RWPE1 (cell line): ENCODE measurements at places on chromosomes 12 and 14.

GRCh38 chr12:48125985-48126384 is 6.8 kb downstream of the PFKM start:
- DNase-seq, result no peak

DNA sequence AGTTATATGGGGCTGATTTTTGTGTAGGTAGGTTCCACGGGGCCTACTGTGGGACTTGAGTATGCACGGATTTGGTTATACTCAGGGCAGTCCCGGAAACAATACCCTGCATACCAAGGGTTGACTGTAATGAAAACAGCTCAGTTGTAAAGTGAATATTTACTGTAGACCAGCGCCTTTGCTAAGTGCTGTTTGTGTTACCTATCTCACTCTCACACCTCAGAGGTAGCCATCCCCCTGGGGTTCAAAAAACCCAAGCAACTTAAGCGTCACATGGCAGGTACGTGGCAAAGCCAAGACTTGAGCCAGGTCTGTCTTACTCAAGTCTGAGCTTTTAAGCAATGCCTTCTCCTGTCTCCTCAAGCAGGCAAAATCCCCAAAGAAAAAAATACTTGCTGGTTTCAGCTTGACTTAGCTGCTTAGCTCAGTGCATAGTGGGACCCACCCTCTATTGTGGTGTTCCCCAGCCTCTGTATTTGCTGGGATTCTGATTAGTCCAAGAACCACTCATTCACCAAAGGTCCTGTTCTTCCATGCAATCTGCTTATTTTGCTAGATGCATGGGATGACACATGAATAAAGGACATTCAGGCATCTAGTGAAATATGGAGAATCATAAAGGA is 34.2 kb upstream of the STRN3 start:
- no peak for DNase-seq

DNA sequence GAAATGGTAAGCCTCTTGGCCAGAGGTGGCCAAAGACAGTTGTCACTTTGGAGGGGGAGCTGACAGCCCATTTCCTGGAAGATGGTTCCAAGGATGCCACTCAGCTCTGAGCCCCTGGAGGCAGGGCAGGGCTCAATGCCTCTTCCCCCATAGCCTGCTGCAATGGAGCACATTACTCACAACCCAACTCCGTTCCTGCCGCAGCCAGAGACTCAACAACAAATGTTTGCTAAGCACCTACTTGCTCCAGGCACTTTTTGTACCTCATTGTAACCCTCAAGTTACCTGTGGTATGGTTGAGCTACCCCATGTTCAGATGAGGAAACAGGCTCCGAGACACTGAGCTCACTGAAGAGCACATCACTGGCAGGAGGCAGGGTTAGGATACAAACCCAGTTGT is 19.5 kb downstream of the IRF2BPL start:
- peak; percentile 46 for DNase-seq

DNA sequence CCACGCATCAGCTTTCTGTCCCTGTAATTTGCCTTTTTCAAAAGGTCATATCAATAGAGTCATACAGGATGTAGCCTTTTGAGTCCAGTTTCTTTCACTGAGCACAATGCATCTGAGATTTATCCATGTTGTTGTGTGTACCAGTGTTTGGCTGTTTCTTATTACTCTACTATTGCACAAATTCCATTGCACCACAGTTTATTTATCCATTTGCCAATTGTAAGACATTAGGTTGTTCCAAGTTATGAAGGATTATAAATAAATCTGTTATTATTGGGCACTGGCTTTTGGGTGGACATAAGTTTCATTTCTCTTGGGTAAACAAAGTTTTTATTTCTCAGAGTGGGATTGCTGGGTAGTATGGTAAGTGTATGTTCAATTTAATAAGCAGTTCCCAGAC is 68.3 kb upstream of the TBPL2 start:
- DNase-seq, result no peak

GRCh38 chr14:103088921-103089320 is 4.9 kb downstream of the LBHD2 start:
- no peak for DNase-seq

GRCh38 chr12:101116911-101117310 is 93.1 kb downstream of the SLC5A8 start:
- DNase-seq, result no peak

DNA sequence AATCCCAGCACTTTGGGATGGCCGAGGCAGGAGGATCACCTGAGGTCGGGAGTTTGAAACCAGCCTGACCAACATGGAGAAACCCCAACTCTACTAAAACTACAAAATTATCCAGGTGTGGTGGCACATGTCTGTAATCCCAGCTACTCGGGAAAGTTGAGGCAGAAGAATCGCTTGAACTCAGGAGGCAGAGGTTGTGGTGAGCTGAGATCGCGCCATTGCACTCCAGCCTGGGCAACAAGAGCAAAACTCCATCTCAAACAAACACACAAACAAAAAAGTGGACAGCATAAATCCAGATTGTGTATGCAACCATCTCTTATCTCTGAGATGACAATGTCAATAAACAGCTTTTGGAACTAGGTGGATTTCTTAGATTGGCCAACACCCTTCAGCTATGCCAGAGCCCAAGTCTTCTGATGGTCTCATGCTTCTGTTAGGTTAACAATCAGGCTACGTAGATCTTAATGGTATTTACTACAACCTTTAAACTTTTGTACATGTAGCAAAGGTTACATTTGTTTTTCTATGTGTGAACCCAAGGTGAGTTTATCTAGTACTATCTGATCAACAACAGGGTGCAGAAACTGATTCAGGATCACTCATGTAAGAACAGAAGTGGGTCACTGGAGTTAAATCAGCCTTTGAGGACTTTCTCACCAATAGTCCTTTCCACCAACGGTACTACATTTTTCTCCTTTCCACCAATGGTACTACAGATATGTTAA is 73.7 kb downstream of the DUSP16 start:
- no peak for DNase-seq

DNA sequence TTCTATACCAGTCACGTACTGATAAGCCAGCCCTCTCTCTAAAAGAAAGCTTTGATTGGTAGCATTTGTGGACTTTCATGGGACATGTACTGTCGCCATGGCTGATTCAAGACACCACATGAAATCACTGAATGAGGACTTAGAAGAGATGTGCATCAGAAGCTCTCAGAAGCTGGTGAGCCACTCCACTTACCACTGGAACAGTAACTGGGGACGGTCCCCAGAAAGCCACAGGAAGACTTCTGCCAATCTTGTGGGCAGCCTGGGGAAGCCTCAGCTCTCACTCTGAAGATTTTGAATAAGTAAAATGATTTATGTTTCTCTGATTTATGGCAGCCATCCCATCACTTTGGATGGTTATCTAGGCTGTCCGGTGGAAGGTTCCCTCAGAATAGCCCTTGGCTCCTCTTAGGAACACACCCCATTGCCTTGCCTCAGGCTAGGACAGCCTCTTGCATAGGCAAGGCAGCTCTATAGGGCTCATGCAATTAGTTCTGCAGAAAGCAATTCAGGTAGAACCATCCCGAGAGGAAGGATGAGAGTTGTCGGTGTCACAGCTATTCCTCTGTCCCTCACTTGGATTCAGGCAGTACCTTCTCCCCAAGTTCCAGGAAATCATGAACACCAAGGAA is 9.8 kb downstream of the DHRS1 start:
- DNase-seq, result no peak

- DNase-seq, result peak; percentile 78
These were observed 24.3 kb upstream of the EMP1 start for GRCh38 chr12:13171921-13172859.

DNA sequence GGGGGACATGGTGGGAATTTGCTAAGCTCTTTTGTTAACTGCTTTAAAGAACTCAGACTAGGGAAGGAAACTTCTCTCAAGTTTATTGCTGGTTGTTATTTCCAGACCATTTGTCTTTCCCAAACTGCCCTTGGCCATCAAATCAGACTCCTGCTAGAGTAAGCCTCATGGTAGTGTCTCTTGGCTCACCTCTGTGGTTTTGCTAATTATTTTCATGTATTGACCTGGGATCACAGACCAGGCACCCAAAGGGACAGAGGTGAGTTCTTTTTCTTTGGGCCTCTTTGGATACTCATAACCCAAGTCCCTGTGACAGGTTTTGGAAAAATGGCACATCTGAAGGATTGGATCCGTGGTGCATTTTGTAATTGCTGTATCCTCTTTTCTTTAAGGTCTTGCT is 11.2 kb downstream of the ETV6 start:
- no peak for DNase-seq

GRCh38 chr14:53952533-53952932 is 4.1 kb downstream of the BMP4 start:
- no peak for DNase-seq

- DNase-seq, result no peak
These were observed 331.7 kb downstream of the SOX5 start for GRCh38 chr12:23617749-23618148.

DNA sequence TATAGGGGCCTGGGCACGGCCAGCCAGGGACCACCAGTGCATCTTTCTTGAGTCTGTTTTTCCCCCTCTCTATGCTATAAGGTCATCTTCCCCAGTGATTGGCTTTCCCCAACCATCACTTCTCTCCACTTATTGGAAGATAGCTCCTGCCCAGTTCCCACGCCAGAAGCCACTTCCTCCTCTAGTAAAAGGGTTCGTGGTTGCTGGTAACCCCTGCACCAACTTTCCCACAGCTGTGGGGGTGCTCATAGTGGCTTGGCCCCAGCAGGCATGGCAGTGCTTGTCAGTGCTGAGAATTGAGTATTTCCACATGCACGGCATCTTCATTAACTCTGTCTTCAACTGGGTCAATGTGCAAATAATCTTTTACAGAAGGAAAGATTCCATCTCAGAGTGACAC is 215.4 kb downstream of the FOXN3 start:
- no peak for DNase-seq

DNA sequence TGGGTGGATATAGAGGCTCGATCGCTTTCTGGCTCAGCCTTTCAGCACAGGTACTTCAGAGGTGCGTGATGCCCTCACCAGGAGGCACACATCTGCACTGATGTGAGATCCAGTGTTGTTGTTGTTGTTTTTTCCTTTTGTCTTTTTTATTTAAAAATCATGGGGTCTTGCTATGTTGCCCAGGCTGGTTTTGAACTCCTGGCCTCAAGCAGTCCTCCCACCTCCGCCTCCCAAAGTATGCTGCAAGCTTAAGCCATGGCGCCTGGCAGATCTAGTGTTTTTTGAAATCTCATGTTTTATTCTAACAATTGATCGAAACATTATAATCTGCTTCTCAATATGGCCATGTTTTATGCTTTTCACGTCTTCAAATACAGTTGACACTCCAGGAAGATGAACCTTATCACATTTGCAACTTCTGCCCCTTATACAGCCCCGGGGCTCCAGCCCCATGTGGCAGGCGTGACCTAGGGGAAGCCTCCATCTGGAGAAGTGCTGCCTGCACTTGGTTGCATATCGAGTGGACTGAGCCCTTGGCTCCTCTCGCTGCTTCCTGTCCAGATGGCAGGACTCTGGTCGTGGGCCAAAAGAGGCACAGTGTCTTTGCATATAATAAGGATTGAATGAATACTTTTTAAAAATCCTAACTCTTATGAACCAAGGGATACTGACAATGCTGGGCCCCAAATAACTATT is 71.7 kb downstream of the TRAF3 start:
- DNase-seq, result no peak

DNA sequence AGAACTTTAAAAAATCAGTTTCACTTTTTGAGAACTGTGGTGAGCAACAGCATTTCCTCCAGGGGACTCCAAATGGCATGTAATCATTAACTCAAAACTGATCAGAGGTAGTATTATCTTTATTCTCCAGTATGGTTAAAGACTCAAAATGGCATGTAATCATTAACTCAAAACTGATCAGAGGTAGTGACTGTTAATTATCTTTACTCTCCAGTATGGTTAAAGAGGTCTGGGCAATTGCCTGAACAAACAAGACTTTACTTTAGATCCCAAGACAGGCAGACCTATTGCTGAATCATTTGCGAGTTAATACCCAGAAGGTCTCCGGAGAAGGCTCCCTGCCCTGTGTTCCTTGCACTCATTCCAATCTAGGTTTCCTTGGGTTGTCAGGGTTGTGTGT is 6.6 kb upstream of the ACADS start:
- DNase-seq, result no peak

DNA sequence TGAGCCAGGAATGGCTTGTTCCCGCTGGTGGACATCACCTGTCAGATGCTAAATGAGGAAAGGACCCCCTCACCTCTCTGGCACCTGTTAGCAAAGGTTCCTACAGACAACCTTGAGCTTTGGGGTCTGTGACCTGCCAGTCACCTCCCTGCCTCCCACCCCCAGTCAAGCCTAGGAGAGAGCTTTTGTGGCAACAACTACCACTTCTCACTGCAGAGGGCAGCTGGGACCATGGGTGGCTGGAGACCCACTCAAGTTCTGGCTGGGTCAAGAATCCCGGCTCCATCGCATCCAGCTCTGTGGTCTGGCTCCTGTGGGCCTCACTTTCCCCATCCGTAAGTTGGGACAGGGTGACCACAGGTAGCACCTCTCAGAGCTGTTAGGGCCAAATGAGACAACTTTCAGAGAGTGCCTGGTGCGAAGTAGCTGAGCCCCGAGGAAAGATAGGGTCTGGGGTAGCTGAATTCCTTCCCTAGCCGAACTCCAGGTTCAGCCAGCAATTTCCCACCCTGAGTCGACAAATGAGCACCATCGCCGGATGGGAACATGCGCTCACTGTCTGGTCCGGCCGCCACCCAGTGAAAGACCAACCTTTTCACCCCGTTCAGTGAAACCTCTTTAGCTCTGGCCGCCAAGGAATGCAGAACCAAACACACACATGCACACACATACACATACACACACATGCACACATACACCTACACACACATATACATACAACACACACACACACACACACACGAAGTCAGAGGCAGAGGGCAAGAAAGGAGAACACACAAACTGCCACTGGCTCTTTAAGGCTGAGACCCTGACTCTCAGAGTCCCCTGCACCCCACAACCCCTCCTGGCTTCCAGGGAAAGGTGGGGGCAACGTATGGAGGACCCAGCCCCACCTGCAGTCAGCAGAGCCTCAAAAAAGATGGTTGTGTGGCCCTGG is 1.9 kb downstream of the TMEM119 start:
- DNase-seq, result no peak

- DNase-seq, result no peak
These were observed 308.5 kb downstream of the ATXN7L3B start for GRCh38 chr12:74846116-74846515.

DNA sequence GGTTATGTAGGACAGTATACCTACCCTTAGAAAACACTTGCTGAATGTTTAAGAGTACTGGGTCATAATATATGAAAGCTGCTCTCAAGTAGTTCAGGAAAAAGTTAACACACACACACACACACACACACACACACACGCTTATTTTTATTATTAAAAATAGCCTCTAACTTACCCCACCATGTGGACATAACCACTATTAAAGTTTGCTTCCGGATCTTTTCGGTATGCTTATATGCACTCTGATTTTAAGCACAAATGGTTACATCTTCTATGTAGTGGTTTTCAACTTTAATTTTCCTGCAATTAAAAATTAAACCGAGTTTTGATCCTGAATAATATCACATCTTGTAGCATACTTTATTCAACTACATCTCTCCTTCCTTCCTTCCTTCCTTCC is 84.9 kb upstream of the TRAF3 start:
- DNase-seq, result no peak

- DNase-seq, result no peak
These were observed 28.0 kb upstream of the DCN start for GRCh38 chr12:91210618-91211017.
